Hematopoietic multipotent progenitor cell treated with erythropoietin and hydrocortisone succinate and interleukin-3 and kit ligand, for 15 days (in vitro differentiated cells): ENCODE measurements at places on chromosomes 1 and 21.

GRCh38 chr21:35178098-35178497, 129.0 kb upstream of the RUNX1 start:
- DNase-seq = no peak

DNA sequence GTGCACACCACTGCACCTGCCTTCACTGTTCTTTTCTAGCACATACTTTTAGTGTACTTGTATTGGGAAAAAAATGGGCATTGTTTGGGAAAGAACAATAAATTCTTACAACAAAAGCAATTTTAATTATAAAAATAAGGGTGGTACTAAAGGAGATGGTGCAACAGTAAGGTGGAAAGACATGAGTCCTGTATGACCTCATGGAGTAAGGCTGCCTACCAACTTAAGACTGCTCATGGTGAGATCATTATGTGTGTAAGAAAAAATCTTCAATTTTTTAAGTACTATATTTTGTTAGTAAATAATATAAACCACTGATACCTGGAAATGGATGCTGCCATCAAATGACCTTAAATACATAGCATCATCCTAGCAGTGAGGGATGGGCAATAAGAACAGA, 29.6 kb upstream of the PHGDH start:
- DNase-seq = no peak

GRCh38 chr21:46156678-46157077, 1.3 kb upstream of the FTCD start:
- DNase-seq = no peak

DNA sequence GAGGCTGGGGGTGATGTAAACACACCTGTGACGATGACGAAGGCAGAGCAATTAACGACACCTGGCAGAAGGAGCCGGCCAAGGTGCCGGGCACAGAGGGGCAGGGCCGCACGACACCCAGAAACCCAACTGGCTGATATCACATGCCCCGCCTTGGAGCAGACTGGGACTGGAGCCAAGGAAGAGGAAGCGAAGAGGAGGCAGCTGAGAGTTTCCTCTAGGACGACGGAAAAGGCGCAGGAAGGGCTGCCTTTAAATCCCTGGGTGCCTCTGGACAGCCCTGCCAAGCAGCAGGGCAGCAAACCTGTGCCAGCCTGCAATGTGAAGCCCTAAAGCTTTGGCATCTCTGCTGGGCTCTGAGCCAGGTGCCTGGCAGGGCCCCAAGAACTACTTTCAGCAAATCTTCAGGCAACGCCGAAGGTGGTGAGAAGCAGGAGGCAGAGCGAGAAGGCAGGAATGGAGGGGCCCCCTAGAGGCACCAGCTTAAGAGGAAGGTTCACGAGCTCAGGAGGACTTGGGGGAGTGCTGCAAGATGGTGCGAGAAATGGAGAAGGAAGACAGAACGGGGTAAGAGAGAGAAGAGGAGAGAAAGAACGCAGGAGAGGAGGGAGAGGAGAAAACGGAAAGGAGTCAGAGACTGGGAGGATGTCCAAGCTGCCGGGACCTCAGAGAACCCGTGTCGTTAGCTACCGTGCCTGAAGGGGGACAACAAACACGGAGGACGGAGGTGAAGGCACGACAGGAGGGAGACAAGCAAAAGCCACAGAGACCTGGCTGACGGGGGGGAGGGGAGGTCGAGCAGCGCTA, 25.3 kb upstream of the PEF1 start:
- peak; percentile 68 for DNase-seq

DNA sequence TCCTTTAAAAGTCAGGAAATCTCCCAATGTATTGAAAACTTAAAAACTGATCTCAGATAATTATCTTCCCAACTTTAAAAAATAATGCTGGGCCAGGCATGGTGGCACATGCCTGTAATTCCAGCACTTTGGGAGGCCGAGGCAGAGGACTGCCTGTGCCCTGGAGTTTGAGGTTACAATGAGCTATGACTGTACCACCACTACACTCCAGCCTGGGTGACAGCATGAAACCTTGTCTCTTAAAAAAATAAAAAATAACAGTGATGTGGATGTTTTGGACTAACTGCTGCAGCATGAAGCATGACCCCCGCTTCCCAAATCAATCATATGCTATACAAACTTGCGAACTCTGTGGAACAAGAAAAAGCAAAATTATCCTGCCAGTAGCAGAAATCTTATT, 186.3 kb downstream of the RERE start:
- no peak for DNase-seq

- no peak for DNase-seq
Observed at GRCh38 chr1:102899935-102900334, 208.4 kb downstream of the COL11A1 start.

DNA sequence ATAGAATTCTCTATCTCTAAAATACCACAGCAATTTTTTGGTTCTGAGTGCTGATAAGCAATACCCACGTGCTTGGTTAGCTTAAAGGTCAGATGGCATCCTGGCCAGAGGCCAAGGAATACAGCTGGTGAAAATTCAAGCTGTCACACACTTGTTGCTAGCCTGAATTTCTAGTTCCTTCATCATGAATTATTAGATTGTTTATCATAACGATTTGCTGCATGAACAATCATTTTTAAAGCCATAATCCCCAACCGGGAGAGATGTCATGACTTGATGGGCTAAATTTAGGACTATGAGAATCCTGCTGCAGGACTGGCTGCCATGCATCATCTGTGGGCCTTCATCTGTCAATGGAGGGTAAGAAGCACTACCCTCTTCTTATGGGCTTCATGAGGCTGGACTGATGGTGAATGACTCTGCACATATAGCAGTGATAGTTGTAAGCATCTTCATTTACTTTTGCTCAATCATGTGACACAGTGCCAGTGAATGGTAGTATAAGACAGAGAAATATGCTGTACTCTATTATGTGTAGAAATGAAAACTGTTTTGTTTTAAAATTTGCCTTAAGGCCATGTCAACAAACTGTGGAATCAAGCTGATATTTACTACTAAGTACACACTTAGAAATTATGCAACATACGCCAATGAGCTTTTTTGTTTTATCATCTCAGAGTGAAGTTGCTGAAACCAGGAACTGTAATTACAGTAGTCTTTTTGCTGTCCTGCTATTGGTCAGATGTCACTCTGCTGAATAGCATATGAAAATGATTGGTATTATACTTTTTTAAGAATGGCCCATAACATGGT, 80.5 kb upstream of the RALGPS2 start:
- DNase-seq = peak; percentile 67

- no peak for DNase-seq
Observed at GRCh38 chr1:242146652-242147051, 147.8 kb upstream of the MAP1LC3C start.

GRCh38 chr1:184695023-184695422, 59.6 kb downstream of the EDEM3 start:
- DNase-seq = no peak

DNA sequence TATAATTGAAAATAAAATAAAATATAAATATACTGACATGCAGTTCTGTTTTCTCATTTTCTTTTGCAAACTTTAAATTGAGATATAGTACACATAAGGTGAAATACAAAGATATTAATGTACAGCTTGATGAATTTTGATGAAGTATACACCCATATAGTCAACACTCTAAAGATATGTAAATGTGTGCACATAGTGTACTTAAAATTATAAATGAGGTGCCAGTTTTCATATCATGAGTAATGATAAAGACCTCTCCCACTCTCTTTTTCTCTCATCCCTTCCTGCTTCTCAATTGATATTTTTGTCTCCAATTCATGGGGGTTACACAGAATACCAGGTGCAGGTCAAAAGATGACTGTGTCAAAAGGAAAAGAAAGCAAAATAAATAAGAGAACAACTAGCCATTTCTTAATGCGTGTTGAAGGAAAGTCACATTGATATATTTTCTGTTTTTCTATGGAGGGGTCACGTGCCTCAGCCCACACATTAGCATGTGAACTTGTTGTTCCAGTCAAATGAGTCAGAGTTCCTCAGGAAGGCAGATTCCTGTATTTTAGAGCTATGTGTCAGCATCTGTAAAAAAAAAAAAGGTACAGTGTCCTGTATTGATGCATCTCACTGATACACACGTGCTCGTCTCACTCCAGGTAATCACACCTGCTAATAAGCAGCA, 64.3 kb upstream of the HOOK1 start:
- DNase-seq = no peak

- no peak for DNase-seq
Observed at GRCh38 chr1:43036932-43037331, 78.3 kb upstream of the SLC2A1 start.

DNA sequence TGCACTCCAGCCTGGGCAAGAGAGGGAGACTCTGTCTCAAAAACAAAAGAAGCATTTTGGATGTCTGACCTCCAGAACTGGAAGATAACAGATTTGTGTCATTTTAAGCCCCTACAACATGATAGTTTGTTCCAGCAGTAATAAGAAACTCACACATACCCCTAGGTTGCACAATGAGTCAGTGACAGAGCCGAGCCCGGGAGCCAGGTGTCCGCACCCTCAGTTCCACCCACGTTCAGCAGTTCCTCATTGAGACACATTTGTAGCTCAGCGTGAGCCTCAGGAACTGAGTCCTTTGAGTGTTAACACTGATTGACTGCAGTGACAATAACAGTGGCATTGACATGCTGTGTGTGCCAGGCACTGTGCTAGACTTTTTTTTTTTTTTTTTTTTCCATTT, 19.8 kb downstream of the LRRC38 start:
- DNase-seq = no peak

- no peak for DNase-seq
Observed at GRCh38 chr1:230636575-230637148, 5.6 kb upstream of the COG2 start.

DNA sequence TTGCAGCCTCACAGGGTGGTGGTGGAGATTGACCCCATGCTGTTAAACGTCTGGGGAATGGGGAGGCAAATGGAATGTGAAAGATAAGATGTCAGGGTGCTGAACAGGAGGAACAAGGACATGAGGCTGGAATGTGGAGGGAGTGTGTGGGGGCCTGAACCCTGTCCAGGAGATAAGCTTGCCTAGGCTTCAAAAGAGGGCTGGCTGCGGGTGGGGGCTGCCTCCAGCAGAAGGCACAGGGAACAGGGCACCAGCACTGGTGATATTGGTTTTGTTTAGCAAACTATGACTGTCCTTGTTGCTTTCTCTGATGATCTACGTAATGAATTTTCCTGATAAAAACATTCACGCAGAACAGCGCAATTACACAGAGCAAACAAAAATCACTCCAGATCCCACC, 52.4 kb upstream of the LRP8 start:
- DNase-seq = no peak

DNA sequence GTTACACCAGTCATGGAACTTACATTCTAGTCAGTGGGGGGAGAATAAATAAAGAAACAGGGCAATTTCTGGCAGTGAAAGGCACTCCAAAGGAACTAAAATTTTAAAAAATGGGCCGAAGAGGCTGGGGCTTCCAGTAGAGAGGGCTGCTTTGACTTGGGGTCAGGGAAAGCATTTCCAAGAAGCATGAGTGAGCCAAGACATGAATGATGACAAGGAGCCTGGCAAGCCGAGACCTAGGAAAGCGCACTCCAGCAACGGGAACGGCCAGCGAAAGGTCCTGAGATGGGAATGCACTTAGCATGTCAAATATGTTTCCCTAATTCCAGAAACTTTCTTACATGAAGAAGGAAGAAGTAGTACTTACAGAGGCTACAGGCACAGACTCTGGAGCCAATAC, 95.4 kb upstream of the NGF start:
- DNase-seq = no peak

- DNase-seq = no peak
Observed at GRCh38 chr1:40926441-40926840, 53.1 kb upstream of the CTPS1 start.

- DNase-seq = no peak
Observed at GRCh38 chr1:240031009-240031408, 60.7 kb upstream of the FMN2 start.

DNA sequence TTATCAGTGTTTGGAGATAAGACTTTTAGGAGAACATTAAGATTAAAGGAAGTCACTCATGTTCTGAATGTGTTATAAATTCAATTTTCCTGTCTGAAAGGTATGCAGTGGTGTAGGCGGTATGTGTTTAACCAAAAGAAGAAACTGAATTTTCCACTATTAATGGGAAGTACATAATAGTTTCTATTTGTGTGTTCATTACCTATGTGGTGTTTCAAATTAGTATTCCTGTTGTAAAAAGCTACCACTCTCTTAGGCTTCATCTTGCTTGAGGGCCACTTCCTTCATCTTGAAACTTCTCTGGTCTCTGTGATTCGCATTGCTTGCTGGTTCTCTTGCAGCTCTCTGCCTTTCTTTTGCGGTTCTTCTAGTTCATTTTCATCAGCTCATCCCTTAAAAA, 123.4 kb downstream of the HLX start:
- no peak for DNase-seq

- DNase-seq = no peak
Observed at GRCh38 chr1:41387667-41388091, 26.4 kb downstream of the FOXO6 start.

DNA sequence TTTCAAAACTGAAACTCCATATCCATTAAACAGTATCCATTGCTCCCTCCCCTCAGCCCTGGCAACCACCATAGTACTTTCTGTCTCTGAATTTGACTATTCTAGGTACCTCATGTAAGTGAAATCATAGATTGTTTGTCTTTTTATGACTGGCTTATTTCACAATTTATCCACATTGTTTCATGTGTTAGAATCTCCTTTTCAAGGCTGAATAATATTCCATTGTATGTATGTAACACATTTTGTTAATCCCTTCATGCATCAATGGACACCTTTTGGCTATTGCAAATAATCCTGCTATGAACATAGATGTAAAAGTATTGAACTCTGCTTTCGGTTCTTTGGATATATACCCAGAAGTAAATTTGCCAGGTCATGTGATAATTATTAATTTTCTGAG, 37.5 kb downstream of the AGO3 start:
- no peak for DNase-seq

DNA sequence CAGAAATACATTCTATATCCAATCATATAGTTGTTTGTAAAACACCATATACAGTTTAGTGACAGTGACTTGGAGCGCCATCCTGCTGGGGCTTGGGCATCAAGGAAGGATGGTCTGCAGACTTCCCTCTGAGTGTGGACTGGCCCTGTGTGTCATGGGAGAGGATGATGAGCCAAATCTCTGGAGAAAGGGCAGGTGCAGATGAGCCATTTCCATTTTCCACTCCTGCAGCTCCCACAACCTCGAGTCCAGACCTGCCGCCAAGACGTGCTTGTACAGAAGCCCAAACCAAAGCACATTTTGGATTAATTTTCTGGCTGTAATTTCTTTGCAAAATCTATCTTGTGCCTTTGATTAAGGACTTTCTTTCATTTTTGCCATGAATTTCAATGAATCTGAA, 48.3 kb upstream of the SLC22A15 start:
- DNase-seq = no peak

GRCh38 chr1:104468282-104468681, 718.6 kb downstream of the AMY1C start:
- DNase-seq = no peak

DNA sequence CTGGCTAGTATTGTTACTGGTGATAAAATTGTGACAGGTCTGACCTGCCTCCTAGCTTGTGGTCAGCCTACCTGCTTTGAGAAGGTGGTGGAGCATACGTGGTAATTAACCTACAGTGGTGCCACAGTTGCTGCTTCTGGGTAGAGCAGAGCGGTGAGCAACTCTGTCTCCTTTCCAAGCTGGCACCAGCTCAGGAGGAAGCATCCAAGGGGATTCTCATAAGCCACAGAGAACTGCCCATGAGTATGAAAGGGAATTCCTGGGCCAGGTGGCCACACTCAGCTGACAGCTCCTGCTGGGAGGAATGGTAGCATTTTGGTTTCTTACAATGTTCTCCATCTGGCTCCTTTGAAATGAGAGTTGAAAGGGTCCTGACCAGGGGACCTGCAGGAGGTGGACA, 39.4 kb downstream of the ATP2B4 start:
- no peak for DNase-seq

- DNase-seq = no peak
Observed at GRCh38 chr1:25504706-25505595, 38.5 kb upstream of the LDLRAP1 start.
